ENCODE measurements at places on chromosomes 12 and 14.

- DNase-seq: no peak
Measured at GRCh38 chr12:43241986-43242385, 310.0 kb downstream of the ADAMTS20 start.

- DNase-seq: peak; percentile 79
Measured at GRCh38 chr12:121465921-121466793, 66.2 kb downstream of the RNF34 start.

- DNase-seq: no peak
Measured at GRCh38 chr14:101478796-101479410, 82.4 kb upstream of the DIO3 start.

- no peak for DNase-seq
Measured at GRCh38 chr12:9626821-9627220, 19.1 kb upstream of the KLRB1 start.

- DNase-seq: no peak
Measured at GRCh38 chr12:103901518-103902173, 28.6 kb upstream of the HSP90B1 start.

DNA sequence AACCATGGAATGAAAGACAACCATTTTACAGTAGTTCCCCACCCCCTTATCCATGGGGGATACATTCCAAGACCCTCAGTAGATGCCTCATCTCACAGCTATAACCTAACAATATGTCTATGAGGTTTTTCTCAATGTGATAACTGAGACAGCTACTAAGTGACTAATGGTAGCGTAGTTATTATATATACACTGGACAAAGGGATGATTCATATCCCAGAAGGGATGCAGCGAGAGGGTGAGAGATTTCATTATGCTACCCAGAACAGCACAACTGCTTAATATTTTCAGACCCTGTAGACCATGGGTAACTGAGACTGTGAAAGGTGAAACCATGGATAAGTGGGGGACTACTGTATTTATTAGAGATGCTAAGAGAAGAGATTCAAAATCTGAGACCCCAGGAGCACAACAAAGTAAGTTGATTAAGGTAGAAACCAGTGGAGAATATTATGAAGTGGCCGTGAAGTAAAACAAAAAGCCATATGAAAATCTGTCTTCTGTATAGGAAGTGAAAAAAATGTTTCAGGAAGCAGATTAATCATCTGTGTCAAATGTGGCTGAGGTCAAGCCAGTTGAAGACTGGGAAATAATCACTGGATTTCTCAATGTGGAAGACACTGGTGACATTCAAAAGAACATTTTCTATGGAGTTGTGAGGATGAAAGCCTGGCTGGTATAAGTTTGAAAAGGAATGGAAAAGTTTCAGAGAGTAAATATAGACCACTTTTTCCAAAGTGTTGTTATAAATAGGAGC lies 77.2 kb downstream of the RPL10L start:
- peak; percentile 22 for DNase-seq

- no peak for DNase-seq
Measured at GRCh38 chr12:53427905-53428594, 4.4 kb downstream of the AMHR2 start.

- DNase-seq: no peak
Measured at GRCh38 chr12:56321027-56321426, 5.2 kb upstream of the CNPY2 start.

GRCh38 chr12:8661016-8661415 lies 1.6 kb downstream of the MFAP5 start:
- no peak for DNase-seq

DNA sequence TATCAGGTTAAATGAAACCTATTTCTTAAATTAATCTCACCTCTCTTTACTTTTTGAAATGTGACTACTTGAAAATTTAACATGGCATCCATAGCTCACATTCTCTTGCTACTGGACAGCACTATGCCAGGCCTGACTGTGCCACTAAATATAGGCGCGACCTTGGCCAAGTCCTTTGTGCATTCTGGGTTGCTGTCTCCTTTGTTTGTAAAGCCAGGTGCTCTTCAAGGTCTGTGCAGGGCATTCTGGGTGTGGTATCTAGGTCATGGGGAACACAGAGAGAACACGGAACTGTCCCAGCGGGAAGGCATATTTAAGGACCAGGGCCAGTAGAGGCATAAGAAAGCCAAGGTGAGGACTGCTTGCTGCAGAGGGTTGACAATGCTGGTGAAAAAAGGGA lies 121.2 kb downstream of the ZNF664 start:
- DNase-seq: no peak

DNA sequence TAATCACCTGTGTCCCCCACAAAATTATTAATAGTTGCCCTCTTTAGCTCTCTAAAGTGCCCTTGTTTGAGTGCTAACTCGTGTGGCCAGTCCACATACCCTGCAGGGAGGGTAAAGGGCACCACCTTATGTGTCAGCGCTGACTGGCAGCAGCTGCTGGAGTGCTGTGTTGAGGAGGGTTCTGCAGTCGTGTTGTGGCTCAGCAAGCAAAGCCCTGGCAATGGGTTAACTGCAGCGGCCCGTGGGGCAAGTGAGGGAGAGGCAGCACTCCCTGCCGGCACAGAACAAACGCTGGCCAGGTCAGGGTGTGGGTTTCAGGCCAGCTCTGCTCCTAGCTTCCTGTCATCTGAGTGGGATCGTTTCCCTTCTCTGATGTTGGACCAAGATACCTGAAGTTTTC lies 369.8 kb downstream of the CACNA1C start:
- DNase-seq: no peak

GRCh38 chr12:56836800-56837663 lies 73.9 kb downstream of the HSD17B6 start:
- peak; percentile 25 for DNase-seq

DNA sequence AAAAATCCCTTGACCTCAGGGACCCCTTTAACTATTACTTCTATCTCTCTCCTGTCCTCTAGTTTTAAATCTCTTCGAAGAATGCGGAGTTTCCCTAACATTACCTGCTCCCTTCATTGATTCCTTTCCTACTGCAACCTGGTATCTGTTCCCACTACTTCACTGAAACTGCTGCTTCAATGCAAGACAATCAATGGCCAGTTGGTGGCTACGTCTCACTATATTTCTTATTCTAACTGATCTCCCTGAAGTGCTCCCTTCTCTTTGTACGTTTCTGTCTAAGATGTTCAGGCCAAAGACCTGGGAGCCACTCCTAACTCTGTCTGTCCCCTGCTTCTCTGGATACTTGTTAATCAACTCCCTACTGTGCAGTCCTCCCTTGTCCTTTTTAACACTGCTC lies 10.3 kb upstream of the KCNA1 start:
- DNase-seq: peak; percentile 15

DNA sequence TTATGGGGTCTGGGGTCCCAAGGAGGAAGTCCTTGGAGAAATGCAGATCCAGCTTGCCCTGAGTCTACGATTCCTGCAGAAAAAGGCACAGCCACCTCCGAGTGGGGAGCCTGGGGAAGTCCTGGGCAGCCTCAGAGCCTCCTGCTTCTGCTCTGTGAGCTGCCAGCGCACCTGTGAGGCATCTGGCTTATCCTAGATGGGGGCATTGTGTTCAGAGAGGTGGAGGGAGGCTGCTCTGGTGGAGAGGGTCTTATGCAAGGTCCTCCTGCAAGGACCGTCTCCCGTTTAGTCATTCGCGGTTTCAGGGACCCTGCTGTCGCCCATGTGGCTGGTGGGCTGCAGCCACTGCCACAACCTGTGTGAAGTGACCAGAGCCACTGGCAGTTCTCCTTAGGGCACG lies 53.0 kb upstream of the PRMT8 start:
- DNase-seq: no peak

- DNase-seq: no peak
Measured at GRCh38 chr14:35628989-35629388, 95.0 kb downstream of the INSM2 start.

DNA sequence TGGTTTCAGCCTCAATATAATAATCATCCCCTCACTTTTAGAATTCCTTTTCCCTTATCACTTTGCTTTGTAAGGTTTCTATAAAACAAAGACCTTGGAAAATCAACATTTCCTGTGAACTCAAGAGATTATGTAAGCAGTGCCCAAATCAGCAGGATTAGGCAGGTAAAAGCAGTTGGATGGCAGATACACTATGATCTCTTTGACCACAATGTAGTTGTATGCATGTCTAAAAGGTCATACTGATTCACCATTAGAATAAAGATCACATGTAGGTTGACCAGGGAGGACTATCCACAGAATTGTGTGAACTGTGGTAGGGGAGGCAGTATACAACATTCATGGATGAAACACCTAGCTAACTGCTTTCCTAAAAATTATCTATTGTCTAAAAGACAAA lies 57.5 kb downstream of the DENND5B start:
- DNase-seq: no peak

- DNase-seq: no peak
Measured at GRCh38 chr14:87343652-87344051, 649.3 kb downstream of the GALC start.

GRCh38 chr14:75001899-75002298 lies 822 bp upstream of the EIF2B2 start:
- DNase-seq: no peak

DNA sequence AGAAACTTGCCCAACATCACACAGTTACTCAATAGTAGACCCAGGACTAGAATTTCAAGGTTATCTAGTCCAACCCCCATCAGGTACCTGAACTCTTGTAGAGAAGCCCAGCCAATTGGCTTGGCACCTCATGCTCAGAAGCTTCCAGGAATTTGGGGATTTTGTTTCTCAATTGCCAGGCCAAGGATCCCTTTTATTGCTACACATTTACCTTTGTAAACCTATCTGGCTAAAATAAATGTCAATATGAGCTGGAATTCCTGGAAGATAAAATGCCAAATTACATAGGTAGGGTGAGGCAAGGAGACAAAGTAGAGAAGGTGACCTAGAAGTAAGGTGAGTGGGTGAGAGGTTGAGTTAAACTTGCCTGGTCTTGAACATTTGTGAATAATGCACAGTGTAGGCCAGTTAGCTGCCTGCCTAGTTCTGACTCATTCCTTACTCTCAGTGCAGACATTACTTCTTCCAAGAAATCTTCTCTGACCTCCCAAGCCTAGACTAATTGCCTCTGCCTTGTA lies 36.3 kb downstream of the SDR9C7 start:
- DNase-seq: no peak

DNA sequence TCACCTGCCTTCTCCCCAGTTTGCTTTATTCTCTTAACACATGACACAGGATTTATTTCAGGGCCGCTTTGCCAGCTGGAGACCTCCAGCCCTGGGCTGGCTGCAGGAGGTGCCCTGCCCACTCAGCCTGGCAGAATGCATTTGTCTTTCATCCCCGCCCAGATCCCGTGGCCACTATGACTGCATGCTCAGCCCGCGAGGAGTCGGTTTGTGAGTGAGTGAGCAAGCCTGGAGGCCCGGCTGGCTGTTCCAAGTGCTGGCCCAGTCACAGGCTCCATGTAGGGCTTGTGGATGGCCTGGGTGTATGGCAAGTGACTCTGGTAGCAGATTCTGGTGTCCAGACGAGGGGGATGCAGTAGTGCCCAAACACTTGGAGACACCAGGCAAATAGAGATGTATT lies 2.1 kb downstream of the TDP1 start:
- DNase-seq: no peak

- no peak for DNase-seq
Measured at GRCh38 chr14:93546642-93547041, 115.9 kb downstream of the UNC79 start.

DNA sequence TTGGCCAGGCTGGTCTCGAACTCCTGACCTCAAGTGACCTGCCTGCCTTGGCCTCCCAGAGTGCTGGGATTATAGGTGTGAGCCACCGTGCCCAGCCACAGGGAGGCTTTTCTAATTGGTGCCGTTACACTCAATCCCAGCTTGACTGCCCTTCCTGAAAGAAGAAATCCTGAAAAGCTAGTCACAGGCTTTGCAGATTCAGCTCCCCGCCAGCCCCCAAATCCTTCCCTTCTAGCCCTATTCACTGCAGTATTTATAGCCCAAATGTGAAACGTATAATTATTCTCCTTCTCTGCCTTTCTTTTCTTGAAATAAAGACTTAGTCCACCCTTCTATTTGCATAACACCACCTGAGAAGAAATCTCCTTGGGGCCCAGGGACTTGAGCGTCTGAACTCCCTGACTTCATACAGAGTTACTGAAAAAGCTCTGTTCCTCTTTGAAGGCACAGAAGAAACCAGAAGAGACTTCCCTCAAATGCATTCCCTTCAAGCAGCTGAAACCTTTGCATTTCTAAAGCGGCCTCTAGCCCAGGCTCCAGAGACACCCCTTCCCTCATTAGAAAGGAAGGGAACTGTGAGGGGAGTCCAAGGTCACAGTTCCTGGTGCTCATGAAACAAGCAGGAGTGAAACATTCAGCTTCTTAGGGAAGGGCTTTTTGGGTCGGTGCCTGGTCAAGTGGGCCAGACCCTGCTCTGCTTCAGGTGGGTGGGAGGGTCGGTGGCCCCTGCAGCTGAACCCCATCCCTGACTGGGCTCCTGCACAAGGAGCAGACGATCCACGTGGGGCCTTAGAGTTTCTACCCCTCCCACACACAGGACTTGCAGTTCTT lies 42.3 kb upstream of the BATF start:
- DNase-seq: no peak
